Brain microvascular endothelial cell (primary cell): ENCODE measurements at places on chromosomes 7 and 10.

GRCh38 chr7:156989766-156990535 lies 20.5 kb downstream of the MNX1 start:
- no peak for DNase-seq

DNA sequence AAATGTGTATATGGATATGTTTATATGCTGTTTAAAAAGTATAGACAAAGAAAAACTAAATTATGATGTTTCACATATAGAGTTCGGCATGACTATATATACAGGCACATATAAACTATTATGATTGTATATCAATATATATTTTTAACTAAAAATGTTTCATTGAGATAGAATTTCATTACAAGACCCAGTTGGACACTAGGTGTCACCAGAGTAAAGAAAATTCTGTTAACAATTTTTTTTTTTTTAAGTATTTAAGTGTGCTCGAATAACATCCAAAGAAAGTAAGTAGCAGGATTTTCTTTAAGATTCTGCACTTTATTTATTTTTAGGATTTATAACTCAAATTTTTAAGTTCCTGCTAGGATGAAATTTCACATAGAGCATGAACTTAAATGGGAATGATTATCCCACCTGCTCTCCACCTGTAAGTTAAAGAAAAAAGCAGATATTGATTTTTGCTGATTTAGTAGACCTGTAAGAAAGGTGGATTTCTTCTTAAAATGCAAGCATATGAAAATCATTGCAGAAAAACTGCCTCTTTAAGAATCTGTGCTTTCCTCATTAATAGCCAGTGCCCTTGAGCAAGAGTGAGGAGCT lies 961.5 kb downstream of the PCDH15 start:
- DNase-seq, result no peak

GRCh38 chr10:115250784-115251183 lies 157.6 kb downstream of the ATRNL1 start:
- DNase-seq, result no peak

DNA sequence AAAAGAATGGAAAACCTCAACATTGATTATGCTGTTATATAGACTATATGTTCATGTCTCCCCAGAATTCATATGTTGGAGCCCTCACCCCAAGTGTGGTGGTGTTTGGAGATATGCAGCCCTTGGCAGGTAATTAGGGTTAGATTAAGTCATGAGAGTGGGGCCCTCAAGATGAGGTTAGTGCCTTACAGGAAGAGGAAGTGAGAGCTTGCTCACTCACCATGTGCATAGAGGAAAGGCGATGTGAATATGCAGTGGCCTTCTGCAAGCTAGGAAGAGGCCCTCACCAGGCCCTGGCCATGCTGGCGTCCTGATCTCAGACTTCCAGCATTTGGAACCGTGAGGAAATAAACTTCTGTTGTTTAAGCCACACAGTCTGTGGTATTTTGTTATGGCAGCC lies 14.8 kb downstream of the ZNF33A start:
- DNase-seq, result no peak

GRCh38 chr7:99116144-99116543 lies 27.8 kb downstream of the SMURF1 start:
- no peak for DNase-seq

- no peak for DNase-seq
These were observed 108.7 kb downstream of the LARP4B start for GRCh38 chr10:822661-823367.

GRCh38 chr10:62380016-62380415 lies 5.8 kb downstream of the ZNF365 start:
- peak; percentile 25 for DNase-seq
